ENCODE measurements at places on chromosomes 2 and 18.

DNA sequence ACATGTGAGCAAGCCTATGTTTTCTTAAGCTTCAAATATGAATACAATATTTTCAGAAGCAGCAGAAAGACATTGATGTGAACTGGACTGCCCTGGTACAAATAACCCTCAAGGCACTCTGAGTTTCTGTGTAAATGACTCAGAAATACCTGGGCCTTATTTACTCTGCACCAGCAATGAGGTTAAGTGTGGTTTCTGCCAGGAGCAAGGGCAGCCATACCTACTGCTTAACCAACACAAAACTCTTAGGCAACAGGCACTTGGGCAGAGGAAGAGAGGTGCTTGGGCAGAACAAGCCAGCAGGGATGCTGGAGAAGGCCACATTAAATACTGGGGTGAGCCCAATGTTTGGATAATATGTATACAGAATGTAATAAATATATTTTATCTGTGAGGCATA is 29.4 kb upstream of the ARL5A start:
- DNase-seq: no peak

DNA sequence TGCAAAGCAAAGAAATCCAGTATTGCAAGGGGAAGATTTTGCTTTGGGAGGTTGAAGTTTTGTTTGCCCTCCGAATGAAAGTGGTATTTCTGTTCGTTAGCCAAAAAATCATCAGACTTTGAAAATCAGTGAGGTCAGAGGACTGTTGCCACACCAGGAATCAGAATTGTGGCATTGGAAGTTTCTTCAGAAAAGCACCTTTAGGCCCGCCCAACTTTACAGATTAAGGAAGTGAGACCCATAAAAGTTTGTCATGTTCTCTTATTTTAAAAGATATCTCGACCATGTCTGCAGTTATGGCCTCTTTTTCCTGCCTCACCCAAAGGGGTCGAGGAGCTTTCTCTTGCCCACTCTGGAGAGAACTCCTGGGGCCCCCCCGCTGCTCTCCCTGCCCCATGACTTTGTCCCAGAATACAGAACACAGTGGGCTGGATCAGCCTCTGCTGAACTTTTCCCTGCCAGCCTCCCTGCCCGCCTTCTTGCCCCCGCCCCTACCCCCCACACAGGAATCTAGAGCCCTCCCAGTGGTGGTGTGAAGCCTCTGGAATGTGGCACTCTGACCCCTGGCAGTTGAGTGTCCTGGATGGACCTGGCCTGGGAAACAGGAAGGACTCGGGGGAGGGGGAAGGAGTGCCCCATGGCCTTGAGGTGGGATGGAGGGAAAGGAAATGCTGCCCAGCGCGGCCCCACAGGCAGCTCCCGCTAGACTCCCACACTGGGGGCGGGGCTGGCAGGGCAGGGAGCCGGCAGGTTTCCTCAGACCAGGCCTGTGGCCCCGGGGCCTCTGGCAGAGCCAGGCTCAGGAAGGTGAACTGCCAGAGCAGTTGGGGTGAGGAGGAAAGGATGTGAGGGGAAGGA is 25.3 kb downstream of the CRIM1 start:
- DNase-seq: no peak

DNA sequence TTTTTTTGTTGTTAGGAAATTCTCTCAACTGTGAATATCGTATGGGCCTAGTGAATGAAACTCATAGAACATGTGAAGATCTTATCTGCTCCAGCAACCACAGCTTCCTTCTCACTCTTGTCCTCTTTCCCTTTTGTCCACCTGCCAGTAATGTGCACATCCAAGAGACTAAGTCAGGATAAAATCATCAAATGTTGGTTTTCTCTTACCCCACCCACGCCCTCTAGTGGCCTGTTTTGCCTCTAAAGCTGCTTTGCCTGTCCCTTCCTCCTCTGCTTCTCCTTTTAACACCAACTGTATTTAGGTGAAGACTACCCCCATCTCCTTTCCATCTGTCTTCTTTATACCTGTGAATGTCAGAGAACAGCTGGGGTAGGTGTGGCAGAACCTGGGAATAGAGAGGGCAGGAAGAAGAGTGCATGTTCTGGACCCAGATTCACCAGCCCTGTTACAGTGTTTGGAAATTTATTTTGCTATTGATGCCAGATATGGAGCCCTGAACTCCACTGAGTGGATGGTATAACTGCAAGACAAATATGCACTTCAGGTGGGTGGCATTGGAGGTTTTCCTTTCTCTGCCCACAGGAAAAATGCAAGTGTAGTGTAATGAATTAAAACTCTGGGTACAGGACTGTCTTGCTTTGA is 8.4 kb upstream of the MGAT5 start:
- DNase-seq: peak; percentile 75

DNA sequence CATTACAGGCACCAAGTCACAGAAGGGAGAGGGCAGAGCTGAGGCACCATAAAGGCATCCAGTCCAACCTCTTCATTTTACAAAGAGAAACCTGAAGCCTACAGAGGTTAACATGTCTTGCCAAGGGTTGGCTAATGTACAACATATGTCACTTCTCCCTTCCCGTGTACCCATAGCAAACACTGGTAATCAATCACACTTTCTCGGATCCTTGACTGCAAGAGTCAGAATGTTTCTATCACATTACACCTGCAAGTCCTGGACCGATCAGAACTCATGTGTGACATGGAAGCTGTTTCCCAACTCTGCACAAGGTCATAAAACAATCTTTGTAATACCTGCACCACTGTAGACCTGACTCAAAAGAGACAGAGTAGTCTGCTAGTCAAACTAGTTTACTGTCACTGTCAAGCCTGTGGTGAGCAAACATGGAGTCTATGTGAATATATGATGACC is 6.0 kb downstream of the ANKRD44 start:
- DNase-seq: no peak

DNA sequence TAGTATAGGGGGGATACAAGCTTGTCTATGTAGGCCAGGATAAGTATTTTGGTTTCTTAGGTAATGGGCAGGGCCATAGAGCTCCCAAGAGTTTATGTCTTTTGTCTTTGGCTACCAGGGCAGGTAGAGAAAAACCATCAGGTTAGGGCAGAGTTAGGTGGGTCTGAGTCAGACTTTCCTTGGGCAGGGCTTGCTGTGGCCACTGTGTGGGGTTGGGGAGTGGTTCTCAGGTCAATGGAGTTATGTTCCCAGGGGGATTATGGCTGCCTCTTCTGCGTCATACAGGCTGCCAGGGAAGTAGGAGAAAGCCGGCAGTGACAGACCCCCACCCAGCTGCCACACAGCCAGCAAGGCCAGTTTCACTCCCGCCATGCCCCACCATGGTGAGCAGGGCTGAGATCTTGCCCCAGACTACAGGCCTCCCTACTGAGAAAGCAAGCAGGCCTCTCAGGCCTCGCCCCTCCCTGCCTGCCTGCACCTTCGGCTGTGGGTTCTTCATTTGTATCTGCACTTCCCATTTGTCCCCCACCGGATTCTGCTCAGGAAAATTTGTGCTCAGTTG is 55.5 kb downstream of the RPIA start:
- no peak for DNase-seq

DNA sequence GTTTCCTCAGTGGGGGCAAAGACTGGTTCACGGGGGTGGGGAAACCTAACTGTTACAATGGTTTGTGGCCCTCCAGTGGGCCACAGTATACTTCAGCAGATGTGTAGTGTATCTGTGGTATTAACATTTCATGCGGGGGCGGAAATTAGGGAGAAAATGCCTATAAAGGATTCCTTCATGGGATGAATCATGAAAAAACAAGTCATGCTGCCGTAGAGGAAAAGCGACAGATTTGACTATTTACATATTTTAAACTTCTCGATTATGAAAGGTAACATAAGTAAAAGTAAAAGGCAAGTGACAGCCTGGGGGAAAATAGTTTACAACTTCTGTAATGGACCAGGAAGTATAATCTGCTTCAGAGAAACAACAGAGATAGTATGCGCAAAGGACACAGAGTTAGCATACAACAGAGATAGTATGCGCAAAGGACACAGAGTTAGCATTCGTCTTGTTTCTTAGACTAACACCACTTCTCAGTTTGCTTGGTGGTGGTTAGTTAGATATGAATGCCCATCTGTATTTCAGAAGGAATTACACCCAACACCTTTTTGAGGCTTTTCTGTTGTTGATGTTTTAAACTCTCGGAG is 41.1 kb downstream of the MRPS9 start:
- no peak for DNase-seq

DNA sequence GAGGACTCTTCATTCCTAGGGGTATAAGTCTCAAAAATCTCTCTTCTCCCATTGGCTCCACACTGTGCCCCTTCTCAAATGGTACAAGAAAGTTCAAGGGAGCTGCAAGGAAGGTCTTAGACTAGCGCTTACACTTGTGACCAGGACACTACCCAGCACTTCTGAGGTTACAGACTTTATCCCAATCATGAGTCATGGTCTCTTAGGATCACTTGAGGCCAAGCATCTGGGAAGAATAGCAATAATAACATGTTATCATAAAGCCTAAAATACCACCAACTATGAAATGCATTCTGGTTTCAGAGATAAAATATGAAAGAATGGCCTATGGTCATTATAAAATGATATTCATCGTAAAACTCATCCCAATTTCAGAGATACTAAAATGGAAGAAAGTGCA is 309.9 kb upstream of the PKDCC start:
- no peak for DNase-seq

- no peak for DNase-seq
Measured at GRCh38 chr18:51622702-51623101, 425.2 kb upstream of the MEX3C start.

- DNase-seq: no peak
Measured at GRCh38 chr18:77157312-77157711, 24.7 kb upstream of the MBP start.
